NCI-H1092 (cell line): ENCODE measurements at places on chromosomes 1 and 21.

GRCh38 chr1:172658871-172659453 is at the start of gene FASLG:
Gene FASLG, plus strand, starts transcription at chr1:172659103. Its CDS starts 99 bp downstream, at chr1:172659202.
- DNase-seq: no peak

- DNase-seq: peak; percentile 47
These were observed 12.4 kb downstream of the ARPC5 start for GRCh38 chr1:183622884-183623785.

DNA sequence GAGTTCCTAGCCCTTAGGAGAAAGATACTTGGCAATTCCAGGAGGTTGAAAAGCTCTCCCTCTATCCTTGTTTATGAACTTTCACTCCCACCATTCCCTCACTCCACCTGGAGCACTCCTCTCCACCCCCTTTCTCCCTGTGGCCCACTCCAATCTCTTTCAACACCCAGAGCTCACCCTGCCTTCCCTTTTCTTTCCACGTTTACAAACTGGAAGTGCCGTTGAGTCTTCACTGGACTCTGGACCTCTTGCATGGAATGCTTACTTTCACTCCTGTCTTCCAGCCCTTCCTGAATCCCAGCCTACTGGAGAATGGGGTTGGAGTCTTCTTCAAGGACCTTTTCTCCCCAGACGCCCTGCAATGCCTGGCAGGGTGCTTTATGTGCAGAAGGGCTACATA is 198.5 kb downstream of the RHOU start:
- DNase-seq: no peak

DNA sequence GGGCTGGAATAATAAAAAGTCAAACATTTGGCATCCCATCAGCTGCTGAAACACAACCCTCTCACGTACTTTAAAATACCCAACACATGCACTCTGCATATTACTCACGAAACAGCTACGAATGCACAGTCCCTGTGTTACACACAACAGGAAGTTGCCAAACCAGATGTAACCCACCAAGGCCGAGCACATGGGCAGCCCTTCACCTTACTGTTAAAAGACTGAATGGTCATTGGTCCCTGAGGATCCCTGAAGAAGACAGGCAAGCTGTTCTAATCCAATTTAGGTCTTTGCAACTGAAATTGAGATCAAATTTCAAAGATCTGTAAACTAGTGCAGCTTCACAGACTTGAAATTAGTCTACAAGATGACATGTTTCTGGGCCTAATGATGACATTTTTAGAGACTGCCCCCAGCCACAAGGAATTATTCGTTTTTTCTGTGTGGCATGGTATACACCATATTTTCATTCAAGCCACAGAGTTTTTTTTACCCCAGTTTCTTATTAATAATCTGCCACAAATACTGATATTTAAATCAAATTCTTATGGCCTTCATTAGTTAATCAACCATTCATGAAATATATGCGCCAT is 25.6 kb upstream of the IER5 start:
- no peak for DNase-seq

- DNase-seq: no peak
These were observed 630.1 kb downstream of the BRINP3 start for GRCh38 chr1:189847613-189848012.

DNA sequence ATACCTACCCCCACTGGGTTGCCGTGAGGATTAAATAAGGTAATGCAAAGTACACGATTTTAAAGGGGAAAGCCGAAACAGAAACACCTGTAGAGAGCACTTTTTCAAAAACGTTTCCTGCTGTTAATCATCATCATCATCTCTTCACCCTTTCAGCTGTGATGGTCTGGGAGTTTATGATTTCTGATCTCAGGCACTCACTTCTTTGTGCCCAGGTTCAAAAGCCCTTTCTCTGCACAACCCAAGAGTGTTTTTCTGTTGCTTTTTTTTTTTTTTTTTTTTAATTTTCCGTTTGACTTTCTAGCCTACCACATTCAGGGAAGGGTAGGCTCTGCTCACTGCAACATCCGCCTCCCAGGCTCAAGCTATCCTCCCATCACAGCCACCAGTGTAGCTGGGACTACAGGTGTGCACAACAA is 936 bp upstream of the UBXN11 start:
- DNase-seq: no peak

DNA sequence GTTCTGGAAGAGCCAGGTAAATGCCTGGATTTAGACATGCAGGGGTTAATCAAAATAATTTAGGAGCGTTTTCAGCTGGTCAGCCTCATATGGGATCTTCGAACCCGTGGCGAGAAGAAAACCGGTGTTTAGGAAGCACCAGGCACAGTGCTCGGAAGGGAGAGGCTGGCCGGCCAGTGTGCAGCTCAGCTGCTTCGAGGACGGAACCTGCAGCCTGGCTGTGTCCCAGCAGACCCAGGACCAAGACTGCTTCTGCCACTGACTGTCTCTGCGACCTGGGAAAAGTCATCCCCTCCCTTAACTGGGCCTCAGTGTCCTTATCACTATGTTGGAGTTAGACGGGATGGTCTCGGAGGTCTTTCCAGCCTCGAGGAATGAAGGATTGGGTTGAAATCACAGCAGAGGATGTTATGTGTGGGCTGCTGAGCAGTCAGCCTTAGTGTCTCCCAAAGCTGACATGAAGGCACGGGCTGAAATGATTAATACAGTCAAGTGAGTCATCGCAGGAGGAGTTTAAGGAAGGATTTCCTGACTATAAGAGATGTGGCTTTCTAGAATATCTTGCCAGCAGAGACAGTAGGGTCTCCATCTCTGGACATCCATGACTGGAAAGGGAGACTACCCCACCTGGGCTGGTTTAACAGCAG is 20.8 kb downstream of the PPFIA4 start:
- no peak for DNase-seq

- DNase-seq: no peak
These were observed 15.6 kb upstream of the C1orf174 start for GRCh38 chr1:3915551-3916121.

DNA sequence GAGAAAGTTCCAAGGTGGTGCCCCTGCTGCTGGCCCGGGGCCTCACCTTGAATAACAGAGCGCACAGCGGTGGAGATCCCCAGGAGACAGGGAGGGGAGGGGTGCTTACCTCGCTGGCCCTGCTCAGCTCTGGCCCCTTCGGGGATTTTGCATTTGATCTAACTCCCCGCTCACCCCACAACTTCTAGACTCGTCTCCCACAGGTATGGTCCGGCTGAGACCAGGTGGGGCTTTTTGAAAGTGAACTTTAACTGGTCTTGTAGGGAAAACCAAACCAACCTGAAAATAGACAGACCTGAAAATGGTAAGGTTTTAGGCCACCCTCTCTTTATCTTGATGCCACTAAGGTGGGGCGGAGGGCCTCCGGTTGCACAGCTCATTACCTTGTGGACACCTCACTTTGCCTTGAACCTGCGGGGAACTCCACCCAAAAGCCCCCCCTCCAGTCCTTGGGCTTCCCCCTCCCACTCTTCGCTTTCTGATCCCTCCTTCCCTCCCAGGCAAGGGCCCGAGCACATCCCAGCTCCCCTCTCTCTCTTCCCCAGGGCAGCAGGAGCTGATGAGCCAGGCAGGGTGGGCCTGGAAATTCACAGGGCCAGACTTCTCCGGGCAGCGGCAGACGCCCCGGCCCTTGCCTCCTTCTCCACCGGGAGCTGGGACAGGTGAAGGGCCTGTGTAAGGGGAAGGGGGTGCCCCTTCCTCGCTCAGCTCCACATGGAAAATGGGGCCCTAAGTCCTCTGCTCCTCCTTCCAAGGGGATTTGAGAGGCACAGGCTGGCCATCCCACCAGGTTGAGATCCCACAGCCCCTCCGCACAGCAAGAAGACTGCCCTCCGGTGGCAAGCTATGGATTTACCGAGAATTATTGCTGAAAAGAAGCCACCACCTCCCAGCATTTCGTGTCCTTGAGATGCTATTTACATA is 16.1 kb downstream of the TNFRSF8 start:
- peak; percentile 38 for DNase-seq

DNA sequence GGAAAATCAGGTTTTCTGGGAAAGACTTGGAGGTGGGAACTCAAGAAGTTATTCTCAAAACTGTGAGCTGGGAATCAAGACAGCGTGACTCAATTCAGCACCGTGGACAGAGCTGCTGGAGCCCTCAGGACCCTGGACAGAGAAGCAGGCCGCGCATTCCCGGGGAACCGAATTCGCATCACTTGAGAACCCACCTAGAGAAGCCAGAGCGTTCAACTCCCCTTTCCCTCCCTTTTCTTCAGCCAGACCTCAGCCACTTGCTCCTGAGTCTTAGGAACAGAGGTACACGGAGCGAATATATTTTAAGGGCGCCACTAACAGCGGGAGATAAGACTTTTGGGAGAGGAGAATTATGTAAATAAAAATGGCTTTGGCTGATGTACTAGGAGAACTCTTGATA is 2.0 kb upstream of the LIN28A start:
- no peak for DNase-seq

GRCh38 chr21:27024301-27024700 is 57.4 kb upstream of the ADAMTS5 start:
- no peak for DNase-seq

GRCh38 chr21:21767276-21767675 is 769.1 kb downstream of the NCAM2 start:
- DNase-seq: no peak

GRCh38 chr1:227450489-227450888 is 112.9 kb upstream of the ZNF678 start:
- no peak for DNase-seq

- no peak for DNase-seq
These were observed 14.8 kb upstream of the S1PR1 start for GRCh38 chr1:101221945-101222429.

DNA sequence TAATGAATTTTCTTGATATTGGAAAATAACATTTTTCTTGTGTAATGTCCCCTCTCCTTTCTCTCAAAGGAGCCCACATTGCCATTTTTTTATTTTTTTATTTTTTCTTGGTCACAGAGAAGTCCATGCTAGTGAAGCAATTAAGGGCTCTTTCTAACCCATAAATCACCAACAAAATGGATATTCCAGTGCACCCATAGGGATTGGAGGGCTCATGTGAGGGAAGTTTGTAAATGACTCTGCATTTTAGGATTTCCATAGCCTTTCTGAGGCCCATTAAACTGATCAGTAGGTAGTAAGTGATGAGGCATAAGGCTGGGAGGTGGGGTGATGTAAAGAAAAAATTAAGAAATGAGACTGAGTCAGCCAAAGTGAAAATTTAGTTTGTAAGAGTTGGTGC is 55.9 kb upstream of the JAK1 start:
- no peak for DNase-seq

GRCh38 chr1:64828829-64829228 is 84.0 kb downstream of the RAVER2 start:
- DNase-seq: no peak

DNA sequence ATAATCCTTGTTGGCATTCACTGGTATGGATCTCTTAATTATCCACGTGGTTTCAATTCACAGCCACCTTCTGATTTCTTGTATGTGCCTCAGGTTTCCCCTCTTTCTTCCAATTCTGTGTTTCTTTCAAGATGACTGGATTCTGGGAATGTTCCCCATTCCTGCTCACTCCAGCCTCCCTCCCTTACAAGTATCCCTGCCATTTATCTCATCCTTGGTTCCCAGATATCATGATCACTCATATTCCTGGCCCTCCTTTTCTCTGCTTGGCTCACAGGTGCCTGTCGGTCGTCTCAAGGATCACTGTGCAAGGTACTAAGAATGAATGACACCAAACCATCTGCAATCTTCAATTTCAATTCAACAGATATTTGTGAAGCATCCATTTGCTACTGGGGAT is 279.2 kb downstream of the ASTN1 start:
- no peak for DNase-seq

GRCh38 chr1:40834968-40835545 is 27.1 kb downstream of the CITED4 start:
- no peak for DNase-seq

DNA sequence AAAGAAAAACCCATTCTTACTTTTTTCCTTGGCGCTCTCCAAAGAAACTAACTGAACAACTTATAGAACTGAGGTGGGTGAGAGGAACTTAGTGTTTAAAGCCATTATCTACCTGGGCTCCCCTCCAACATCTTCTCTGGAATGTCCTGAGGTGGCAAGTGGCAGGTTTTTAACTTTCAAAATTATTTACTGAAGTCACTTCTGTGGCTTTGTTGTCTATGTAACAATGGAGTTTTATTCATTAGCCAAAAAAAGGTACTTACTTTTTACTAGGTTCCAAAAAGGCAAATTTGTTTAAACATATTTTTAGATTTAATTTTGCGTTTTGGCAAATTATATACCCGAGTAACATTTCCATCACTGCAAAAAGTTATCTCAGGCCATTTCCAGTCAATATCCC is 2.4 kb downstream of the ENO1 start:
- no peak for DNase-seq

GRCh38 chr21:26941421-26941820 is 25.5 kb downstream of the ADAMTS5 start:
- no peak for DNase-seq

DNA sequence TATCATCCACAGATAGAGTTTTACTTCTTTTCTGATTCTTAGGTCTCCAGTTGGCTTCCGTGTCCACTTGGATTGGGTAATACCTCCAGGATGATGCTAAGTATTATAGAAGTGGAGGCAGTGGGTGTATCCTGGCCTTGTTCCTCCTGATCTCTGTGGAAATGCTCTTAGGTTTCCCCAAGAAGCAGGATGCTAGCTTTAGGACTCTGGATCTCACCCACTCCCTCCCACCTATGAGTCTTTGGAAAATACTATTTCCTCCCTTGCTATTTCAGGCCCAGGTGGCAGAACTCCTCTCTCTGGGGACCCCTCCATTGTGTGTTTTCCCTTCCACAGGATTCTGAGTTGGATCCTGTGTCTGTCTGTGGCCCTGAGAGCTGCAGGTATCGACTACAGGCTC is 86.7 kb downstream of the SIM2 start:
- no peak for DNase-seq

GRCh38 chr21:15010645-15011044 is 54.2 kb downstream of the NRIP1 start:
- DNase-seq: no peak

GRCh38 chr1:21921100-21921875 is 15.8 kb downstream of the HSPG2 start:
- DNase-seq: no peak

GRCh38 chr1:227731696-227732585 is 3.2 kb downstream of the JMJD4 start:
- DNase-seq: no peak

DNA sequence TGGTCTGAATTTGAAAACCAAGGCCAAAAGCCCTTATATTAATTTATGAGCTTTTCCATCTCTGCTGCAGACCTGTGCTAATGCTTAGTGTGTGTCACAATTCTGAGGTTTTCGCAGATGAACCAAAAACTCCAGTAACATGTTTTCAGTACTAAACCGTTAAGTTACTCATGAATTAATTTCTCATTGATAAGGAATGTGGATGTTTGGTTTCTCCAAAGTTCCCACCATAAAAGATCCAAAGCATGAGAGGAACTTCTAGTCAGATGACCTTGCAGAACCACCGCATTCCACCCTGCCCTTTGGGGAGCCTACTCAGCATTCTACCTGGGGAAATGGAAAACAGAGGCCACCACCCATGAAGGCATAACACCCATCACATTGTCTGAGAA is 7.5 kb upstream of the LEPR start:
- DNase-seq: no peak
